Kidney epithelial cell (primary cell): ENCODE measurements at places on chromosomes 7 and 10. TPM values are rescaled to one million over a fixed set of nuclear protein-coding genes. Genes with fewer than 3 reads are reported as not detected.

BAMBI gene
- total RNA-seq, result 28.5 and 34.6 TPM in 2 replicates

MSMB gene
- not detected in 2 replicates for total RNA-seq

TMEM270 gene
- total RNA-seq, result not detected in 2 replicates

CALHM2 gene
- 0.07 and 0.25 TPM in 2 replicates for total RNA-seq

DMBT1 gene
- under 0.01 and 0.13 TPM in 2 replicates for total RNA-seq

GRCh38 chr7:144830811-144831210, 5.0 kb downstream of the TPK1 start:
- no peak for DNase-seq

DNA sequence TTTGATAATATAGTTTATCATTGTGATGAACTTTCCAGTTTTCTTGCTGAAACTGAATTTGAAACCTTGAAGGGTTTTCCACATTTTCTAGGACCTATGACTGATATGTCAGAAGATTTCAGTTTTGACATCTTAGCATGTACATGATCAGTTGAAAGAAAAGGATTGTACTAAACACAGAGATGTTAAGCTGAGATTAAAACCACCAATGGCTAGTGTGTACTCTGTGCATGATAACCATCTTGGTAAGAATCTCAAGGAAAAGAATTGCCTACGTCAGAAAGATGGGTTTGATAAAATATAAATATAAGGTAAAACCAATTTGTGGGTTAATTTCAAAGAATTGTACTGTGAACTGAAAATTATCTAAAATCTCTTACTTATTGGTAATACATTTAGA, 776.4 kb downstream of the GATA3 start:
- DNase-seq, result no peak

DNA sequence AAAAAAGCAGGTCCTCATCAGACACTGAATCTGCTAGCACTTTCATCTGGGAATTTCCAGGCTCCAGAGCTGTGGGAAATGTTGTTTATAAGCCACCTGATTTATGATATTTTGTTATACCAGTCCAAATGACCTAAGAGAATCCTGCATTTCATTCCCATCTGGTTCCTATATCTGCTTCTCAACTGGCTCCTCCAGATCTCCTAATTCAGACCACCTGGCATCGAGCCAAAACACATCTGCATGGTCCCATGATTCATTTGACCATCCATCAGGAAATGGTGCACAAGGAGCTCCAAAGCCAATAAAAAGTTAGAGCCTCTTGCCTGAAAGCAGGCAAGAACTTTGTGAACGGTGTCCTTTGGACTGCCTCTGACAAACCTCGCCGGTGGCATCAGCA, 108.9 kb downstream of the IPMK start:
- no peak for DNase-seq

- no peak for DNase-seq
Observed at GRCh38 chr10:129833994-129834739, 129.9 kb downstream of the EBF3 start.

DNA sequence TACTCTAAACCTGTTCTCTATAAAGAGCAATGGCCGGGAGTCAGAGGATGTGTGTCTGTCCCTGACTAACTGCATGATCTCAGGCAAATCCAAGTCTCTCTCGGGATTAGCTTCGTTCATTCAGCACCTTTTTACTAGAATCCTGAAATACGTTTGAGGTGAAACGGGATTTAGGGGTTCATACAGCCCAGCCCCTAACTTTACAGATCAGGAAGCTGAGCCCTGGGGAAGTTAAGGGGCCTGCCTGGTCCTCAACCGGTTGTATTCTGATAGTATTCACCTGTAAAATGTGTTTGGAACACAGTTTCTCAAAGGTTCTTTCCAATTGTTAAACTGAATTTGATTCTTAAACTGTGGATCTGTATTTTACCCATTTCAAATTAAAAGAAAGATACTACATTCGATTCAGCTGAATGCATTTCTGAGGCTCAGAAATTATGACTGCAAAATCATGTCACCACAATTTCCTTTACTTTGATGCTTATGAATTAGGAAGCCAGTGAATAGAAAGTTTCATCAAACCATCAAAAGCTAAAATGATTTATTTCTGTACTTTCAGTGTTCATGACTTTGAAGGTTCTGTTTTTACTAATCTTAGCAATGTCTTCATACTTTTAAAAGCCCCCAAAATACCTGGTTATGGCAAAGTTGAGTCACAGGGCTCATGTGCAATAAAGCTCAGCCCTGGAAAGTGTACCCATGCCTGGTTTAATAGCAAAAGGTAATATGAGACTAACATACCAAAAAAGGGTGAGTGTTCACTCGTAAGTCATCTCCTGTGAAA, 28.9 kb upstream of the EZH2 start:
- DNase-seq, result peak; percentile 7

GRCh38 chr10:3339531-3339950, 167.0 kb upstream of the PITRM1 start:
- DNase-seq, result no peak

- DNase-seq, result no peak
Observed at GRCh38 chr10:59176241-59177030, at the start of gene PHYHIPL. Gene PHYHIPL, plus strand, starts transcription at chr10:59176643. Its CDS starts 211 bp downstream, at chr10:59176854.

- no peak for DNase-seq
Observed at GRCh38 chr10:130808686-130809085, 502.8 kb downstream of the TCERG1L start.

GRCh38 chr10:106557951-106558733, 606.4 kb downstream of the SORCS1 start:
- no peak for DNase-seq
